Prostate gland (tissue), 2 donors: ENCODE measurements at places on chromosomes 2 and 18.

DNA sequence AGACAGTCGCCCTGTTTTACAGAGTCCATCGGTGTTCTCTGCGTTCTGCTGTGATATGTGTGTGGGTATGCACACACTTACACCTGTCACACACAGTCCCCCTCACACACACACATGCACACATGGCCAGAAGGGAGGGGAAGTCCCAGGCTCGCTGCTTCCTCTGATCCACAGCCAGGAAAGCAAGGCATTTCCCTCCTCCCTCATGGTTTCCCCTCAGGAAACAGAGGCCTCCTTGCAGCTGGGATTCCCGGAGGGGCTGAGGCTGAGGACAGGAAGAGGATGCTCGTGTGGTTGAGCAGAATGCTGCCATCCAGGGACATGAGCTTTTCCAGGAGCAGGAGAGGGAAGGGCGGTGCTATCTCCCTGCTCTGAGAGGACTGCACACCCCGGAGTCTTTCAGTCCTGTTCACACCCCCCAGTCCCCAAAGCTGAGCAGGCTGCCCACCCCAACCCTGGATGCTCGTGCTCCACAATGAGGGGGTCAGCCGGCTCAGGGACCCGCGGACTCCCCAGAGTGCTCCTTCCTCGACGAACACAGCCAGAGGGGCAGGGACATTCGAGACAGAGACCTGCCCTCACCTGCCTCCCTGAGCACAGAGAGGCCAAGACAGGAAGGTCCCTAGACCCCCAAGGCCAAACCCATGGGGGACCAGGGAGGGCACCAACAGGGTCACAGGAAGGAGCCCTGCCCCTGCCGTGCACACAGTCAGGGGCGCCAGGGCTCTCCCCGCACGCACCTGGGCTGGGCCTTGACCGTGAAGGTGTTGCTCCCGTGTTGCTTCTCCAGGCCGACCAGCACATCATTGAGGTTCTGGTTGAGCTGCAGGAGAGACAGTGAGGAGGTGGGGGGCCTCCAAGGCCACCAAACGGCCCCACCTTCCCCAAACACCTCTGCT is 45.3 kb downstream of the BIN1 start:
- DNase-seq = no peak

GRCh38 chr2:215442401-215442787 is 6.5 kb upstream of the FN1 start:
- no peak for DNase-seq

- DNase-seq = no peak
Observed at GRCh38 chr18:10368456-10369453, 85.7 kb upstream of the APCDD1 start.

GRCh38 chr2:34012715-34013302 is 413.7 kb upstream of the FAM98A start:
- DNase-seq = no peak

DNA sequence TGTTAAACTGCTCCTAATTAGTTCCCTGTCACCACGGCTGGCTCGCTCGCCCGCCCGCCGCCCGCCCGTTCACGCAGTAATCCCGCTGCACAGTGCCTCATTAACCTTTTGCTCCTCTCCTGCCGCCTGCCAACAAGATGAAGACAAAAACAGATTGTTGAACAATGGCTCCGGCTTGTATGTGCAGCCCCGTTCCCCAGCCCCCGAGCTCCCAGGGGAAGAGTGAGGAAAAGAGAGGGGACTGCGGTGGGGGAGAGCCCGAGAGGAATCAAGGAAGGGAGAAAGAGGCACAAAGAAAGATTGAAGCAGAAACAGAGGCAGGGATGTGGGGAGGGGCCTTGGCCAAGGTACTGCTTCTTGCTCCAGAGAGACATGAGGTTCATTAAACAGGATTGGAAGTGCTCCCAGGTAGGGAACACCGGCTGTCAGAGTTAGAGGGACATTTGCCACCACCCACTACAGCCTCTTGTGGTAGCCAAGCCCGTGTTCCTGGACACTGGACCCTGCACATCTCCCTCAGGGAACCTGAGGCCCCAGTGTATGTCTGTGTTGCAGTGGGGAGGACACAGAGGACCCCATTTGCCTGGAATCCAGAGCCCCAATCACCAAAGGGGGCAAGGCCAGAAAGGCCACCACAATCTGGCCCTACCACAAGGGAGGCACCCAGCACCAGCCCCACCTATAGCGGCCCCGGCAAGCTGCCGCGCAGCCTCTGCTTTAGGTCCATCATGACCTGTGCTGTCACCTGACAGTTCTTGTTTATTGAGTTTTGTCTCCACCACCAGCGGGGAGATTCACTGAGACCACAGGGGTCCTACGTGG is 38.1 kb downstream of the EMX1 start:
- DNase-seq = no peak

GRCh38 chr2:62578803-62579640 is 73.0 kb upstream of the TMEM17 start:
- no peak for DNase-seq

GRCh38 chr18:78893281-78894032 is 86.2 kb upstream of the SALL3 start:
- no peak for DNase-seq

DNA sequence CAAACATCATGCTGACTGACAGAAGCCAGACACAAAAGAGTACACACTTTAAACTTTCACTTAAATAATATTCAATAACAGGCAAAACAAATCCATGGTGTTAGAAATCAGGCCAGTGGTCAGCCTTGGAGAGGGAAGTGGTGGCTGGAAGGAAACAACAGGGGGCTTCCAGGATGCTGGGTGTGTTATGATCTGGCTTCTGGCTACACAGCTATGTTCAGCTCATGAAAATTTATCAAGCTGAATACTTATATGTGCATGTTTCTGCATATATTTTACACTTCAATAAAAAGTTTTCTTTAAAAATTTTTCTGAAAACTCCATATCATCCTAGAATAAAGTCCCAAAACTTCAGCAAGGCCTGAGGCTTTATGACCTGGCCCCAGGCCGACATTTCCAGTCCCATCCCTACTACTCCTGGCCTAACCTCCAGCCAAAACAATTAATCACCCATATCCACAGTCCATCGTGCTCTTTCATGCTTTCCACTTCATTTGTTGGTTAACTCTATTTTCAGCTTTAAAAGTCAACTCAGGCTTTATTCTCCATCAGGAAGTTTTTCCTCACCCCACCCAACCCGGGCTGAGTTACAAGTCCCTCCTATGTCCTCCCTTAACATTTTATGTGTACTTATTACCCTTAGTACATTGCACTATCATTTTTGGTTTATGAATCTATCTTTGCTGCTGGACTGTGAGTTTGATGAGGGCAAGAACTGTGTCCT is 27.9 kb upstream of the SPTBN1 start:
- peak; percentile 31 for DNase-seq

DNA sequence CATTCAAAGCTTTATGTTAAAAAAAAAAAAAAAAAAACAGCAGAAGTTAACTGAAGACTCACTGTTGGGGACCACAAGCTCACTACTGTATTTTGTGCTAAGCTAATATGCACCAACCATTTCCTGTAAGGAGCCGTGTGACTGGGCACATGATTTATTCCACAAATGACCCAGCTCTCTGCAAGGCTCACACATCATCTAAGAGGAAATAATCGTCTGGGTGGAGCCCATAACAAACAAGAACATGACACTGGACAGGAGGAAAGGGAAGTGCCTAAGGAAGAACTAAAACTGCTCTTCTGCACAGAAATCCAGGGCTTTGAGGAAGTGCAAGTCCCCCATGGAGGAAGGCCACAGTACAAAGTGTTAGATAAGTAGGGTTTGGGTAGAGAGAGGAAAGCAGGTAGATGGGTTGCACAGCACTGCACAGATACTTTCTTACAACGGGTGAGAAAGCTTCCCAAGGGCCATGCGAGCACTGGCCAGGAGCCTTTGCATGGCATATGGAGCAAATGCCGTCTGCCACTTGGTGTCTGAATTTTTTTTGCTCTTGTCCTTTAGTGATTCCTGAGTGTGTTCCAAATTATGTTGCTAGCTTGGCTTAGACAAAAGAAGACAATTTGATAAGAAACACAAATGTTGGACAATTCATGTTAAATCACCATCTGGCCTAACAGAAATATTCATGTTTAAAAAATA is 24.4 kb downstream of the NFE2L2 start:
- no peak for DNase-seq

- no peak for DNase-seq
Observed at GRCh38 chr2:113178891-113179290, 5.1 kb downstream of the PSD4 start.

DNA sequence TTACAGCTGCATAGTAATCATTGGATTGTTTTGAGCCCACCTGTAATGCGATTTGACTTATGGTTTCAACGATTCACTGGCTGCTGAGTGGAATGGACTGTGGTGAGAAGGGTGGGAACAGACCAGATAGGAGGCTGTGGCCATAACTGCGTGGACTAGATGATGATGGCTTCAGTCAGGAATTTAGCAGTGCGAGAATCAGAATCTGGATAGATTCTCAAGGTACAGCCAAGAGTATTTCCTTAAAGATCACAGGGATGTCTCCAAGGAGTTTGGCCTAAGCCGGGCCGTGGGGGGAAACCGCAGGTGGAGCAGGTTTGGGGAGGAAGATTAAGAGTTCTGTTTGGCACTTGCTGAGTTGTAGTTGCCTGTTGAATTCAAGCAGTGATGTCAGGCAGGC is 44.0 kb upstream of the CHMP1B start:
- no peak for DNase-seq

GRCh38 chr18:23196119-23197007 is 61.1 kb downstream of the CABLES1 start:
- DNase-seq = no peak

- DNase-seq = no peak
Observed at GRCh38 chr2:68690851-68691250, 43.8 kb upstream of the ARHGAP25 start.

- DNase-seq = no peak
Observed at GRCh38 chr18:46702471-46702870, 45.5 kb upstream of the LOXHD1 start.

- DNase-seq = no peak
Observed at GRCh38 chr2:15367205-15367604, 193.9 kb downstream of the NBAS start.

- no peak for DNase-seq
Observed at GRCh38 chr2:160680294-160680693, 186.7 kb upstream of the RBMS1 start.

GRCh38 chr2:35160871-35161270 is 1194.7 kb upstream of the CRIM1 start:
- DNase-seq = no peak

DNA sequence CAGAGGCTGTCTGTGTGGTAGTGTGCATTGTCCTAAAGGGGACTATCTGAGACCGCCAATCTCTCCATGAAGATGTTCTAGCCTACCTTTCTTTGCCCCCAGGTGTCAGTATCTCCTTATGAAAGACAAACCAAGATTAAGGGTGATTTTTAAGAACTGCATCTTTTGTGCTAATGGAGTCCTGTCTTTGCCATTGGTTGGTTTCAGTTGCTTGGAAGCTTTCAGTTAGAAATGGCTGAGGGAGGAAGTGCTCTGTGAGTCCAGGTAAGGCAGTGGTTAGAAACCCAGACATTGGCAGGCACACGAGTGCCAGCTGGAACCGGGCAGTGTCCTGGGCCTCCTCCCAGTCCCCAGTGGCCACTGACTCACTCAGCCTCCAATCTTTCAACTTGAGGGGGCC is 111.3 kb downstream of the DOCK10 start:
- no peak for DNase-seq

DNA sequence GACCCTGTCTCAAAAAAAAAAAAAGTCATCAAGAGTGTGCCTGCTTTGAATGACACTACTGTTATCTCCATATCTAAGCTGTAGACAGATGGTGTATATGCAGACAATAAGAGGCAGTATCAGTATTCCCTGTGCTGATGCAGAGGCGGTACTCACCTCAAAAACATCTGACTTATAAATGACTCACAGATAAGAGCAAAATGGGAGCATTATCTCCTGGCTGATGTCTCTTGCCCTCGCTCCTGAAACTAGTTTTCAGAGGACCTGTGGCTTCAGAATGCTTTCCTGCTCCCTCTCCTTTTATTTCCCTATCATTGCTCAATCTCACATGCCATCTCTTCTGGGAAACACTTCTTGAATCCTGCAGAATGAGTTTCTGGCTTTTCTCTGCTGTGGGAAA is 289.6 kb downstream of the PTPRM start:
- DNase-seq = no peak

- no peak for DNase-seq
Observed at GRCh38 chr2:187117483-187117882, 268.5 kb upstream of the ZSWIM2 start.

- DNase-seq = no peak
Observed at GRCh38 chr2:120422465-120423160, 76.7 kb downstream of the INHBB start.

- no peak for DNase-seq
Observed at GRCh38 chr2:164593959-164594358, 27.3 kb downstream of the GRB14 start.

- no peak for DNase-seq
Observed at GRCh38 chr2:201986463-201986735, 47.3 kb upstream of the FZD7 start.

GRCh38 chr2:110800611-110801402 is 68.4 kb downstream of the ACOXL start:
- DNase-seq = no peak

DNA sequence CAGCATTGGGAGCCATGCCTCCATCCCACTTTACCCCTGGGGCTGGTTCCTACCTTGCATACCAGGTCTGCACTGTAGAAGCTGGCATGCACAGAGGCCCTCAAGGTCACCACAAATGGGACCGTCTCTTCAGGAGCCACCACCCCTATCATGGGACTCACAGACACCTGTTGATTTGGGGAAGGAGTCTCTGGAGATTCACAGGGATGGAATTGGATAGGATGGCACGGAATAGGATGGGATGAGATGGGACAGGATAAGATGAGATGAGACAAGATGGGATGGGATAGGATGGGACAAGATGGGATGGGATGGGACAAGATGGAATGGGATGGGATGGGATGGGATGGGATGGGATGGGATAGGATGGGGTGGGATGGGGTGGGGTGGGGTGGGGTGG is 16.1 kb upstream of the CRYBA2 start:
- DNase-seq = no peak

DNA sequence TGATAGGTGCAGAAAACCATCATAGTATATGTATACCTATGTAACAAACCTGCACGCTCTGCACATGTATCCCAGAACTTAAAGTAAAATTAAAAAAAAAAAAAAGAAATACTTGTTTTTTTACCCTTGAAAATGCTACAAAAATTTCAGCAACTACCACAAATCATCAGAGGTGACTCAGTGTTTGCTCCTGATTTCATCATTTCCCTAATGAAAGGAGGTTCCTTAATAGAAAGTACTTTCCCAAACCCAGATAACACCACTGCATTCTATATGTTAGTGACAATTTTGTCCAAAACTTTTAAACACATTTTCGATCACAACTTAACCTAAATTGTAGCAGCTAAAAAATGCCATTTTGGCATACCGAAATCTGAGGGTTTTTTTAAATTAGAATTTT is 163.3 kb downstream of the SLC39A10 start:
- no peak for DNase-seq
